ENCODE measurements at places on chromosomes 7 and 10.

DNA sequence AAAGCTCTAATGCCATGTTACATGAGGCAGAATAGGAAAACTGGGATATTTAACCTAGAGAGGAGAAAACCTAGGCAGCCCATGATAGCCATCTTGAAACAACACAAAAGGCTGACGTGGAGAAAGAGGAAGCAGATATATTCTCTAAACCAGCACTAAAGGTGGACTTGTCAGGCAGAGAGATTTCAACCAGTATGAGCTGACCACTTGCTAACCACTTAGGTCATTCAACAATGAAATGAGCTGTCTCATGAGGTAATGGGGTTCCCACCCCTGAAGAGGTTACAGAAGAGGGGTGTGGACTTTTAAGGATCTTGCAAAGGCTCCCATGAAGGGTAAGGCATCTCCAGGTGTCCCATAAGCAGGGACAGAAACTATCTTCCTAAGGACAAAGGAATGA lies 26.8 kb upstream of the EGR2 start:
- no peak for DNase-seq

DNA sequence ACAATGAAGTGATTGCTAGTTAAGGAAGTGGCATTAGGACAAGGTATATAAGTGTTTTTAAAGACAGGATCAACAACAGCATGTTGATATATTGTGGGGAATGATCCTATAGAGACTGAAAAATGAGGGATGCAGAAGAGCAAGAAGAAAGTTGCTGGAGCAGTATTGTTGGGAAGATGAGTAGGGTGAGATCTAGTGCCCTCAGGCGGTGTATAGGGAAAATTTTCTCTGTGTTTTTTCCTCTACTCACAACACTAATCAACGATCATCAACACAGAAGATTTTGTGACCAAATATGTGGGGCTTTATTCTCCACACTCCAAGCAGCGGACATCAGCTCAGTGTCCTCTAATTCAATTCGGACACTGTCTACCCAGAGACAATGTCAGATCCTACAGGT lies 9.6 kb upstream of the PTTG1IP2 start:
- no peak for DNase-seq

DNA sequence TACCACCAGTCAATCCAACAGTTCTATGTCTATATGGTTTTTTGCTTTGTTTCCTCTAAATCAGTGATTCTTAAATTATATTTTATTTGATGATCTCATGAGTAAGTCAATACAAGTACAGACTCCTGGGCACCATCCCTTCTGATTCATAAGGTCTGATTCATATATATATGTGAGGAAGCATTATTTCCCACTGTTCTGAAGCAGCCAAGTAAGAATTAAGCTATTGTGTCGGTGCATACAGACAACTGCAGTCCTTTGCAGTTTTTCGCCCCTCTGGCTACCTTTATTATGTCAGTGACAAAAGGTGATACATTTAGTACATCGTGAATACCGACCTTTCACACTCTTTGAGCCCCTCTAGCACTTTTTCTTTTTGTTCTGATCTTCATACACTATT lies 1079.6 kb upstream of the C7orf33 start:
- DNase-seq: no peak

DNA sequence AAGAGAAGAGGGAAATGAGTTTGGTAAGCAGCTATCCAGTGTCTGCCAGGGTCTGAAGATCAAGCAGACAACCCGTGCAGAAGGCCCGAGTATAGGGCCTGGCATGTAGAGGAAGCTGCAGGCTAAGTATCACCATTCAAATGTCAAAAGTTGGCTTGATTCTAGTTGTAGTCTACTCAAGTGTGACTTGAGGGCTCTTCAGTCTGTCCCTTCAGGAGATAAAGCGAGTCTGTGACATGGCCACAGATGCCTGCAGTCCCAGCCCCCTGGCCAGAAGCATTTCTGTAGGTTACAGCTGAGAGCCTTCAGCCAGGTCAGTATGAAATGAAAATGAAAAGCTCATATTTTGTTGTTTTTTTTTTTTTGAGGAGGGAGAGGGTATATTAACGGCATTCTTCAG lies 97.8 kb upstream of the EEPD1 start:
- no peak for DNase-seq

DNA sequence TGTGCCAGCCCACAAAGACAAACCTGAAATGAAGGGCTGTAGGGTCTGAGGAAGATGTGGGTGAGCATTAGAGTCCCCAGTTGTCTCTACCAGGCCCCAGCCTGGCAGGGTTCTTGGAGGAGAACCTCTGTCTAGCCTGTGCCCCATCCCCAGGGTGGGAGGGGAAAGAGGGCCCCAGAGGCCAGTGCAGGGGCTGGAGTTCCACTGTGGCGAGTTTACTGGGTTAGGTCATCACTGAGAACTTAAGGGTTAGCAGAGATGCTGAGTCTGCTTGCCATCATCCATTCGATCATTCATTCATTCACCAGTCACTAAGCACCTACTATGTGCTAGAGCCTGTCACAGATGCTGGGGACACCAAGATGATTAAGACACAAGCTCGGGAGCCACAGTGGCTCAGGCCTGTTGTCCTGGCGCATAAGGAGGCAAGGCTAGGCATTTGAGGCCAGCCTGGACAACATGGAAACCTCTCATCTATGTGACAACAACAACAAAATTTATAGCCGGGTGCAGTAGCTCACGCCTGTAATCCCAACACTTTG lies 2.6 kb downstream of the ANKRD2 start:
- no peak for DNase-seq

- no peak for DNase-seq
Observed at GRCh38 chr7:133339772-133340171, 86.9 kb downstream of the EXOC4 start.

DNA sequence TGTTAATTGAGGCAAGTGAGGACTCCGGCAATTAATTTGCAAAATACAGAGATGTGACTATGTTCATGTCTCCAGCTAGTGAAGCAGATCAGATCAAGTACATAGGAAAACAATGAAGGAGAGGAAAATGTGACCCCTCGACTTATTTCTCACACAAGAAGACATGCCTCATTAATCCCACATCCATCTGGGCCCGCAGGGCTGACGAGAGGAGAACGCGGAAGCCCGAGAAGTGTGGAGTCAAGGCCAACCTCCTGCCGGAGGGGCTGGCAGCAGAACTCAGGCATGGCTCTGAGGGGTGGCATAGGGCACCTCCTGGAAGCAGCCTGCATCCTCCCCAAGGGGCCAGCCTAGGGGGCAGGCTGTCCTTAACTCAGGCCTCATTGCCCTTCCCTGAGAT lies 54.4 kb downstream of the ZNF503 start:
- no peak for DNase-seq

DNA sequence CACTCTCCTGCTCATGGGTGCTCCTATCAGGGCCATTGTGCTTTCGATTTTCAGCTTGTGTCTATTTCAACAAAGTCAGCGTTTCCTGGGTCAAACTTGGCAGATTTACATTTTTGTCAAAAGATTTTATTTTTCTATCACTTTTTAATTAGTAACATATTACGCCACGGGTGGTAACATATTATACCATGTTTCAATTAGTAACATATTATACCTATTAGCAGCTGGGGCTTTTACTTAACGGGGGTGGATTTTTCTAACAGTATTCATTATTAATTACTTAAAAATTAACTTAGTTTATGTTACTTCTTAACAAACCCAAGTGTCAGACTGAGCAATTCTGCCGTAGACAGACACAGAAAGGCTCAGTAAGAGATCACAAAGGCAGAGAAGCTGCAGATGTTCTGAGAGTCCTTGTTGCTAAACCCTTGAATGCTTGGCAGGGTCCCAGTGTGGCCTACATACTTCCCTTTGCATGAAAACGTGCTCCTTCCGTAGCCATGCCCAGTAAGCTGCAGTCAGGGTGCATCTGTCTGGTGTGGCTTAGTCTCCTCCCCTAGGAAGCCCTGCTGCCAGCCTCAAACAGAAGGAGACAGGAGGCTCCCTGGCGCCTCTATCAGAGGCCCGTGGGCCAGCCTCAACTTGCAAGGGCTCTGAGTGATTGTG lies 263.1 kb upstream of the CXCL12 start:
- DNase-seq: no peak

DNA sequence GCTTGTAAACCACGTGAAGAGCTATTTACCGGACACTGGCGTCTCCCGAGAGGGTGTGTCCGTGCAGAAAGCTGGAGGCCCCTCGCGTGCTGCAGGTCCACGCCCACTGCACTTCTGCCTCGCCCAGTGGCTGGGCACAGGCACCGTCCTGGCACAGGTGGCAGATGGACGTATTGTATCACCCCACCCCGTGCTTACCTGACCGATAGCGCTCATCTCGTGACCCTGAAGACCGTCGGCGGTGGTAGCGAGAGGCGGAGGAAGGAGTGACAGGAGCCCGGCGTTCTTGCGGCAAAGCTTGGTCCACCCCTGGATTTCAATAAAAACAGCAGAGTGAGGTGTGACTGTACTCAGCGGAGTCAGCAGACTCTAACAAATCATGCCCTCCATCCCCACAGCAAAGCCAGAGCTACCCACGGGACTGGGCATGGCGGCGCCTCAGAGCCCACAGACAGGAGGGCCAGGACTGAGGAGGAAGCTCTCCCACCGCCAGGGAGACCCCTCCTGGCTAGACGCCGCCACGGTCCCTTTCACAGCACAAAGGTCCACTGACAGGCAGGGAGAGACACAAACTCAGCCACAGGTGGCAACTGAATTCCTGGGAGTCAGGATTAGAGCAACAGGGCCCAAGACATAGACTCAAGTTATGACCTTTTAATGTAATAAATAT lies 217.1 kb downstream of the DIP2C start:
- no peak for DNase-seq

- DNase-seq: no peak
Observed at GRCh38 chr10:818526-819220, 112.8 kb downstream of the LARP4B start.

DNA sequence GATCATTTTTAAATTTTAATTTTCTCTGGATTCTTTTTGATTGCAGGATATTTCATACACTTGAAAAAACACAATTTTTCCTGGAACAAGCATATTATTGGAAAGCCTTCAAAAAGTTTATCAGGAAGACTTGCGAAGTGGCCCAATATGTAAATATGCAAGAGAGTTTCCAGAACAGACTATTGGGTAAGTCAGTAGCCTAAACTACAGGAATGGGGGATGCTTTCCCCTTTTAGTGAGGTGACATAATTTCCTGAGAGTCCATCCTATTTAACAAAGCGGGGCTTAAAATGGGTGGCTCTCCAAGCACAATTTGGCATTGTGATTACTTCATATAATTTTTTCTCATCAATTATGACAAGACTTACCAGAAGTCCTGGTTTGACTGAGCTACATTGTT lies 77.9 kb downstream of the ABCA13 start:
- DNase-seq: no peak

DNA sequence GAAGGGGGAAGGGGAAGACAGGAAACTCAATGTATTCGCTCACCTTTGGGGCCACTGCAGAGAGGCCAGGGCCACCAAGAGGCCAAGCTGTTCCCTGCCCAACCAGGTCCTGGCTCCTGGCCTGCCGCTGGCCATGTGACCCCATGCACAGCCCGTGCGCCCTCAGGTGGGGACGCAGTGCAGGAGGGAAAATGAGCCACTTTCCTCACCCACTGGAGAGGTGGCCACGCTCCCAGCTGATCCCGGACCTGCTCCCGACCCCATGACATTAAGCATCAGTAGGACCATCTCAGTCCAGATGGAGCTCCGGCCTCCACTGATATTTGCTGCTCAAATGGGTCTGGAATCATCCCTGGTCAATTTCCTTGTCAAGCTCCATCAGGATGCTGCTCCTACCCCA lies 40.2 kb downstream of the HSPA12A start:
- no peak for DNase-seq

- no peak for DNase-seq
Observed at GRCh38 chr10:88233870-88234269, 349.2 kb downstream of the RNLS start.

- DNase-seq: no peak
Observed at GRCh38 chr7:142616121-142616643, 133.1 kb upstream of the PRSS1 start.

DNA sequence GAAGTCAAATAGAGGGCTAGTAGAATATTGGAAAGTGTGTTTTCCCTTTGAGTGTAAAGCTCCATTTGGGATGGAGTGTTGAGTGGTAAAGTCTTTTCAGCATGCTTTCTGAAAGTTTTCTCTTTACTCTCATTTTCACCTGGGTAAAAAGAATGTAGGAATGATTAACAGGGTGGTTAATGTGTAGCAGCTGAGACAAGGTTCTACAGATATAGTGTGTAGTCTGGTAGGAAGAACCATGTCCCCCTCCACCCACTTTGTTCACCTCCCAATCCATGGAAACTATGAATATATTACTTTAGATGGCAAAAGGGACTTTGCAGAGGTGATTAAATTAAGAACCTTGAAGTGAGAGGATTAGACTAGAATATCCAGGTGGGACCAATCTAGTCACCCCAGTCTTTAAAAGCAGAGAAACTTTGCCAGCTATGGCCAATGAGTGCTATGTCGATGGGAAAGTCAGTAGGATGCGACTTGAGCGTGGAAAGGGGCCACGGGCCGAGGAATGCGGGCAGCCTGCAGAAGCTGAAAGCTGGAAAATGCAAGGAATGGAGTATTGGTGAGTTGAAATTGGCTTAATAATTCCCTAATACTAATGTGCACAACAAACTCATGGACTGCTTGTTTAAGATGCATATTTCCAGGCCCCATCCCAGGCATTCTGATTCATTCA lies 166.3 kb upstream of the AHR start:
- DNase-seq: no peak

- DNase-seq: no peak
Observed at GRCh38 chr10:81019029-81019890, 481.6 kb downstream of the SH2D4B start.

GRCh38 chr7:47472444-47473157 lies 109.3 kb downstream of the TNS3 start:
- no peak for DNase-seq

GRCh38 chr7:120852700-120853099 lies 5.2 kb downstream of the TSPAN12 start:
- DNase-seq: no peak

DNA sequence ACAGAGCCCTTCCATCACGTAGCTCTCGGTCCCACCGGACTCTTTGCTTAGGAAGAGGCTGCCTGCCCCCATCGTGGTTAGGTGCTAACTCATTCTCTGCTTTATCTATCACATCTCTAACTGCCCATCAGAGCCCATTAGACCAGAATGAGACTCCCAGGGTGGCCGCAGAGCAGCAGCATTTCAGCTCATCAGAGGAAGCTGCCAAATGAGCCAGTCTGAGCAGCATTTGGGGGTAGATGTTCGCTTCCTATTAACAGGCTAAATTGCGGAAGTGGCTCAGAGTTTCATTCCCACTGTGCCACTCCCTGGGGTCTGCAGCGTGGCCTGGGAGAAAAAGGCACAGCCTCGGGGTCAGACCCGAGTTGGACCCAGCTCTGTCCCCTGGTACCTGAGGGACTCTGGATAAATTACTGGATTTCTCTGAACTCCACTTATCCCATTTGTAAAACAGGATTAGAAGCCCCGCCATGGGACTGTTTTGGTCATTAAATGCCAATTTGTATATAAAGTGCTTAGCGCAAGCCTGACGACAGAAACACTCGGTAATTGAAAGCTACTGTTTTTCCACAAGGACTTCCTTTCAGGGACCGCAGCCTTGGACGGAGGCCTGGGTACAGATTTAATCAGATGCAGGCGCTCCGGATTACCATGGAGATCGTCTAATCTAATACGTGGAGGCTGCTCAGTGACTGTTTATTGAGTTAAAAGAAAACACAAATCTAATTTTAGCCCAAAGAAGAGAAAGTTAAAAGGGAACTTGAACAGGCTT lies 73.8 kb upstream of the PRLHR start:
- no peak for DNase-seq
